Renal pelvis (tissue), 12 donors: ENCODE measurements at places on chromosomes 2 and 18.

DNA sequence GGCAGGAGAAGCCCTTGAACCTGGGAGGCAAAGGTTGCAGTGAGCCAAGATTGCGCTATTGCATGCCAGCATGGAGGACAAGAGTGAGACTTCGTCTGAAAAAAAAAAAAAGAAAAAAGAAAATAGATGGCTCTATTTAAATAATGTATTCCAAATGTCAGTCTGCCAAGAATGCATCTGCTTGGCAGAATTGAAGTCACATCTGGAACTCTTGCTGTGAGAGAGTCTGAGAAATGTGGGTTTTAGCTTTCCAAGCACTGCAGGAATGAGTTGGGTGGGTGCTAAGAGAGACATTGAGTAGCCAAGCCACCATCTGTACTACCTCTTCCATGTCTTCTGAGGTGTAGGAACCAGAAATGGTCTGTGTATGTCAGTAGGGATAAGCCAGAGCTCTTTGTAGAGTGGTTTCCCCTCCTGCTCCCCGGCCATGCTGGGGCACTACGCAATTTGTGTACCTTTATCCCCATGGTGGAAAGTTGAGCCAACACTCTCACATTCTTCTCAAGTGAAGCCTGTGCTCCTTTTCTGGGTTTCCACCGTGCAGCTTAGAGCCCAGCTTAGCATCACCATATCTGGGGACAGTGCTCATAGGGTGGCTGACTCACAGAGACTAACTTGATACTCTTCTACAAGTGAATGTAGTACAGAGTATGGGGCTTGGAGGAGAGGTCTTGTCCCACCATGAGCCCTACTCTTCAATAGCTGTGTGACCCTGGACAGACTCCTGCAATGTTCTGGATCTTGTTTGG is 25.3 kb downstream of the IL1F10 start:
- no peak for DNase-seq

DNA sequence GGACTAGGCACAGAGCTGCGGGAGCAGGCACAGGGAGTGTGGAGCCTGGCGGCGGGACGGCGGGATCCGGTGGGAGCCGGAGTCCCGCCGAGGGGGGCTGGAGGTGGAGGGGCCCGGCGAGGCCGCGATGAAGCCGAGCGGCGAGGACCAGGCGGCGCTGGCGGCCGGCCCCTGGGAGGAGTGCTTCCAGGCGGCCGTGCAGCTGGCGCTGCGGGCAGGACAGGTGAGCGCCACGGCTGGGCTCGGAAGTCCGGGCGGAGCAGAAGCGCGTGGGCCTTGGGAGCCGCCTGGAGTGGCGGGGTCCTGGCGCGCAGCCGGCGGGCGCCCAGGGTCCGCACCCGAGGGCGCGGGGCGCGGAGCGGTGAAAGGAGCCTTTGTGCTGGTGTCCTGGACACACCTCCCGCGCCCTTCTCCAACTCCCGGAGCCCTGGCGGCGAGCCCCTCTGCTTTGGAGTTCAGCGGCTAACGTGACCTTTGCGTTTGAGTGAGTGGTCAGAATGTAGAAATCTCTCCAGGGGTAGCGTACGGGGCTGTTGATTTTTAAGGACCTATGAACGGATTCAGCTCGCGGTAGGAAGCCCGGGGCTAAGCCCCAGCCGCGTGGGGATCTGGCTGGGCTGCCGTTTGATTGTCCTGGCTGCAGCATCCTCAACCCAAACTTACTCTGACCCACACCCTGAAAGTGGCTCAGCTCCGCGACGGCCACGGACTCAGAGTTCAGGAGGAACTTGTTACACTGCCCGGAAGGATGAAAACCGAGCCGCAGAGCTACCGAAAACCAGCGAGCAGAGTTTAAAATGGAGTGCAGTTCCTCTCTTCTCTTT is 448 bp downstream of the IMPA2 start:
- DNase-seq = no peak

- no peak for DNase-seq
Observed at GRCh38 chr18:70243131-70243929, 37.8 kb upstream of the RTTN start.

GRCh38 chr2:172968061-172968469 is 107.6 kb upstream of the MAP3K20 start:
- peak; percentile 16 for DNase-seq

DNA sequence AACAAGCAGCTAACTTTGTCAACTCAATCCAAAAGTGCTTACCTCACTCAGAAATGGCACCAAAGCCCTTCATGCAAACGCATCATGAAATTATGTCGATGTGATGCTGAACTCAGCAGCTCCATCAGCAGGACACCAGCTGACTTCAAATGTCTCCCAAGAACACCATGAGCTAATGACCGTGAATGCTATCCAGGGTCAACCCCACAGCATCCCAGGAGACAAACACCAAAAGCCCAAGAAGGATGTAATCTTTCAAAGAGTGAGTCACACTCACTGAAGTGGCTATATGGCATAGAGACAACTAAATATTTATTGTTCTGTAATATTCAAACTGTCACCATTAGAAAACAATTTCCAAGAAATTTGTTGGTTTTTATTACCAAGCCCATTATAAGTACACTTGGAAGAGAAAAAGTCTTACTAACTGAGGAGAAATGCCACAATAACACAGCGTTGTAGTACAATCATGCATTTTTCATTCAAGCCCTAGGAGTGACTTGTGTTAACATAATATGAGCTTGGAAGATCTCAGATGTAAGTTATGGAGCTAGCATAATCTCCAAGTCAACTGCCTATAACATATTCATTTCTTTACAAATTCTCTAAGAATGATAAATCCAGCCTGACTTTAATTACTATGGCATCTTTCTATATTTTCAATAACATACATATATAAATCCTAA is 165.0 kb upstream of the CCDC68 start:
- DNase-seq = no peak

- DNase-seq = no peak
Observed at GRCh38 chr18:56284319-56284718, 354.1 kb downstream of the TXNL1 start.

GRCh38 chr18:75407468-75408437 is 19.8 kb downstream of the SMIM21 start:
- no peak for DNase-seq

GRCh38 chr2:36492216-36492945 is 105.6 kb downstream of the FEZ2 start:
- no peak for DNase-seq

DNA sequence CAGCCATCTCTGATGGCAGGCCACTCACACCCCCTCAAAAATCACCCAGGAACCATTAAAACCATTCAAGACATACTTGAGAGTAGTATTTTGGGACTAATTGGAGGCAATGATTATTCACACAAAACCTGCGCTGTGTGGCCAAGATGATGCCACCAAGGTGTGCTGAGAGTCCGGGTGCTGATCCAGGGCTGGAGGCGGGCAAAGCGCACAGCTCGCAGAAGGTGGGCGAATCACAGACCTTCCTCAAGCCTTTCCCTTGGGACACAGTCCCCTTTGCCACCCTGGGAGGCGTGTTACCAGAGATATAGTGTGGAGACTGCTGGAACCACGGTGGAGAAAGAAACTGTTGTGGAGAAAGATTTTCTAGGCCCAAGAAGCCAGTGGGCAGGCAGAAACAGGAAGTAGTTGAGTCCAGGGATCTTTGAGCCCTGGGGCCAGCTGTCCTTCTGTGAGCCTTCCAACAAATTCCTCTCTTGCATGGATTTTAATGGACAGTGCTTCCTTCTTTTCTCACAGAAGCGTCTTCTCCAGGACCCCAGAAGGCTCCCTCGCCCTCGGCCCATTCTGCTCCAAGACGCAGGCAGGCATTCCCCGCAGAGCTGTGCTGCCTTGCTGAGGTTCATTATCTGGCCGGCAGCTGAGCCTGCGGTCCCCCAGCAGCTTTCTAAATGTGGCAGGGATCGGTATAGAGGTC is 8.0 kb downstream of the COPS9 start:
- DNase-seq = no peak

DNA sequence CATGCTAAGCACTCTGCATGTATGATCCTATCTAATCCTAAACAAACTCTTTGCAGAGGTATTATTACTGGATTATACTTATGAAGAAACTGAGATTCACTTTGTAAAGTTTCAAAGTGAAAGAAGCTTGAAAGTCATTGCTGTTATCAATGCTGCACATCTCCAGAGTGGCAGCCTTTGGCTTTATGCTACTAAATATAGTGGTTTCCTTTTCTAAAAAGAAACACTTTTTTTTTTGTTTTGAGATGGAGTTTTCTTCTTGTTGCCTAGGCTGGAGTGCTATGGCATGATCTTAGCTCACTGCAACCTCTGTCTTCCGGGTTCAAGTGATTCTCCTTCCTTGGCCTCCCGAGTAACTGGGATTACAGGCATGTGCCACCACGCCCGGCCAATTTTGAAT is 114.9 kb upstream of the RAB27B start:
- DNase-seq = no peak

DNA sequence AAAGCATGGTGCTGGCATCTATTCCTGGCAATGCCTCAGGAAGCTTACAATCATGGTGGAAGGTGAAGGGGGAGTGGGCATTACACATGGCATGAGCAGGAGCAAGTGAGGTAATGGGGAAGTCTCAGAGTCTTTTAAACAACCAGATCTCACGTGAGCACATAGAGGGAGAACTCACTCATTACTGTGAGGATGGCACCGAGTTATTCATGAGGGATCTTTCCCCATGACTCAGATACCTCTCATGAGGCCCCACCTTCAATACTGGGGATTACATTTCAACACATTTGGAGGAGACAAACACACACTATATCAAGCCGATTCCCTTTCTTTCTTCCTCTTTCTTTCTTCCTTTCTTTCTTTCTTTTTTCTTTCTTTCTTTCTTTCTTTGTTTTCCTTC is 47.9 kb upstream of the FANCL start:
- DNase-seq = no peak

- DNase-seq = no peak
Observed at GRCh38 chr2:178125862-178126261, 13.6 kb downstream of the RBM45 start.

DNA sequence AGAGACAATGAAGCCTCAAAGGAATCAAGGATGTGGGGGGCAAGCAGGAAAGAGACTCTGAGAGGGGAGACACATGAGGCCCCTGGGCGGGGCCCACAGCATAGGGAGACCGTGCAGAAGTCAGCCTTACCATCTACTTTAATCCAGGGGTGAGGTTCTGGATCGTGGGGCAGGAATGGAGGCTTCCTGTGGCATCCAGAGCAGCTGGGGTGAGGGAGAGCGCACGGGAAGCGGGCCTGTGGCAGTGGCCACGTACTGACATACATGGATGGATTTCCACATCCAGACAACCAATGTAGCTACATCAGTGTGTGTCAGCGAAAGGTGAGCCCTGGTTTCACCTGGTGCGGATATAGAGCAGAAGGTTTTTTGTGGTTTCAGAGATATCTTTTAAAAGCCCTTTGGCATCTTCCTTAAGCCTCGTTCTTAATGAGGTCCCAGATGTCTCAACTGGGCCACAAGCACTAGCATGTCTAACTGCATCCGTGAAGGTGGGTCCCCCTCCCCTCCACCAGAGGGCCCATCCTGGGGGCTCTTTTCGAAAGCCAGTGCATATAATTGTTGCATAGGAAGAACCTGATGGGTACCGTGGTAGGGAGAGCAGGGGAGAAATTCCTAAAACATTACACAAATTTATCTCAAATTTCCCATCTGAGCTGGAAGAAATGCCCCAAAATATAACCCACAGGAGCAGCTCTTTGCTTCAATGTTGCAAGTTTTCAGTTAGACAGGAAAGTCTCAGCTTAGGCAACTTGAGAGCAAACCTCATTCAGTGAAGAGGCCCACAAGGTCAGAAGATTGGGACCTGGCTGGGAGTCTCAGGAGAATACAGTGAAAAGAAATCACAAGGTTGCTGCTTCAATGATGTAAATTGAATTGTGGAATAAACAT is 90.9 kb downstream of the SP3 start:
- no peak for DNase-seq

DNA sequence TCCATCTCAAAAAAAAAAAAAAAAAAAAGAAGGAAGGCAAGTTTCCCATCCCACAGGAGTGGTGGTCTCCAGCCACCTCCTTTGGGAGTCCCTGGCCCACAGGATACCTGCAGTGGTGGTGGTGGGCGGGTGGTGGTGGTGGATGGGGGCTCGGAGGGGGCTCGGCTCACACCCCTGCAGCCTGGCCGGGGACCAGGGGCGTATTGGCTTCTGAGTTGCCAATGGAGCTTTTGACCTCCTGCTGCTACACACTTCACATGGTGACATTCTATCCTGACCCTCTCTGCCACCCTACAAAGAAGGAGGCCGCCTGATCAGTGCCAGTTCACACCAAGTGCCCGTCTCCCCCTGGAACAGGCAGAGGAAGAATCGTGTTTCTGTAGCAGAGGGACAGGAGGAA is 119.6 kb downstream of the NFATC1 start:
- DNase-seq = no peak

GRCh38 chr2:157845081-157845480 is 31.0 kb downstream of the ACVR1 start:
- DNase-seq = no peak

DNA sequence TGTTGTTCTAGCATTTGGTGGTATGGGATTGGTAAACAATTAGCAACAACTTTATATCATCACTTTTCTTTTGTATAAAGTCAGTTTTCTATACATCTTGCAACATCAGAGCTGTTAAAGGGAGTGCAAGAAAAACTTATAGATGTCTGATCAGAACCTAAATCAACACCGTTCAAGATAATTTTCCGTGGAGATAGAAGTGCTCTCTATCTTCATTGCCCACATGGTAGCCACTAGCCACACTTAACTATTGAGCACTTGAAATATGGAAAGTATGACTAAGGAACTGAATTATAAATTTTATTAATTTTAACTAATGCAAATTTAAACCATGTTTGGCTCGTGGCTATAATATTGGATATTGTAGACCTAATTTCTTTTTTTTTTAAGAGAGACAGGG is 5.2 kb downstream of the TTC27 start:
- no peak for DNase-seq
